ENCODE measurements at places on chromosomes 6 and 20. TPM values are rescaled to one million over a fixed set of nuclear protein-coding genes. Genes with fewer than 3 reads are reported as not detected.

DNA sequence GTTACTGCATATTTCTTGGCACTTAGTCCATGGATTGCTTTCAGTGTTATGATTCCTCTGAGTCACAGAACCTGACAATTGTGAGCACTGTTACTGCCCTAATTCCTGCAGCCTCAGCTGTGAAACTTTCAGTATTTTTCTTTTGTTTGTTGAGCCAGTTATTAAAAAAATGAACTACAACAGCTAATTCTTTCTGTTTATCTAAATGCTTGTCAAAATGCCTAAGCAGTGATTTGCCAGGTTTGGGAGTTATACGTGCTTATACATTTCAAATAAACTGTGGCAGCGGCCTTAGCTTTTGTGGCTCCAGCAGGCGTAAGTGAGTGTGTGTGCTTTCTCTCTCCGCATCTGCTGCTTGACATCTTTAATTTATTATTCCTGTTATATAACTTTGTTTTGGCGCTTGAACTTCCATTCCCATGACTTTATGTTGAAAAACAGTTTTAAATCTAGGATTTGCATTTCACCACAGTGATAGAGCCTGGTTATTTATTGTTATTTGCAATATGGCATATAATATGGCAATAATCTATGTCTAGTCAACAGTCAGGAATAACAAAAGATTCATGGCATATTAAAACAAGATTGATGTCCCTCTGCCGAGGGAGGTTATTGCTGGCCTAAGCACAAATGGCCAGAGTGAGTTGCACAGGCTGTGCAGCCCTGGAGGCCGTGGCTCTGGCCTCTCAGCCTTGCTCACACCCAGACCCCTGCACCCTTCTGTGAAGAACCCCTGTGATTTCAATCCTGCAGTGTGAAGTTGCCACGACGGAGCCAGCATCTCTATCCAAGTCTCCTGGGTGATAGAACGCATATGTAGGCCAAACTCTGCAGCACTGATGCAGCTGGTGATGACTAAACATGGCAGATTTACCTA is 303.4 kb downstream of the THBS2 start:
- DNase-seq, result no peak
- H3K27me3 ChIP-seq, result no peaks in the 10 kb centered on the region
- no peaks in the 10 kb centered on the region for H3K4me1 ChIP-seq
- H3K27ac ChIP-seq, result no peak overlapping the region
- H3K36me3 ChIP-seq, result no peaks in the 10 kb centered on the region
- no peak overlapping the region for H3K4me3 ChIP-seq

GRCh38 chr6:16623731-16624130 is 137.5 kb downstream of the ATXN1 start:
- no peaks in the 10 kb centered on the region for H3K36me3 ChIP-seq
- H3K4me3 ChIP-seq, result no peak overlapping the region
- H3K4me1 ChIP-seq, result peaks cover 9% of the 10 kb centered on the region
- no peak for DNase-seq
- H3K27ac ChIP-seq, result no peak overlapping the region

DNA sequence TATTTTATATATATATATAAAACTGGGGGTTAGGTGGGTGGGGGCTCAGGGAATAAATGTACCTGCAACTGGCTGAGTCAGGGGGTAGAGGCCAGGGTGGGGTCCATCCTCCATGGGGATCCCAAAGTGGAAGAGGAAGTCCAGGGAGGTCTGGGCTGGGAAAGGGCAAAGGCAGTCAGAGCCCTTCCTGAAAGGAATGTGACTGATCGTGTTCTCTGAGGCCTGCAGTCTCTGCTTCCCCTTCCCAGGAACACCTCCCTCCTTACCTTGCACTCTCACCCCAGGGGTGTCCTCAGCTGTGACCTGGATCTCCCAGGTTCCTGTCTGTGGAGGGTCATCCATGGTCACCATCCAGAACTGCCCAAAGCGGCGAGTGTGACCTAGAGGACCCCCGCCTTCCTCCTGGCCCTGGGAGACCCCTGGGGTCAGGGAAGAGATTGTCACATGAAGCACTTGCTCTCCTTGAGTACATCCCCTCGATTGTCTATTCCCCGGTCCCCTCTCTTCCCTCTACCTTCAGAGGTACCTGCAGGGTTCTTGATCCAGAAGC is 4.7 kb downstream of the SAPCD1 start:
- no peak for DNase-seq
- no peaks in the 10 kb centered on the region for H3K4me1 ChIP-seq
- H3K27me3 ChIP-seq, result no peaks in the 10 kb centered on the region
- H3K36me3 ChIP-seq, result 0 out of 2 replicates have a peak, but pooled peaks cover 7% of the 10 kb centered on the region
- no peak overlapping the region for H3K27ac ChIP-seq

DNA sequence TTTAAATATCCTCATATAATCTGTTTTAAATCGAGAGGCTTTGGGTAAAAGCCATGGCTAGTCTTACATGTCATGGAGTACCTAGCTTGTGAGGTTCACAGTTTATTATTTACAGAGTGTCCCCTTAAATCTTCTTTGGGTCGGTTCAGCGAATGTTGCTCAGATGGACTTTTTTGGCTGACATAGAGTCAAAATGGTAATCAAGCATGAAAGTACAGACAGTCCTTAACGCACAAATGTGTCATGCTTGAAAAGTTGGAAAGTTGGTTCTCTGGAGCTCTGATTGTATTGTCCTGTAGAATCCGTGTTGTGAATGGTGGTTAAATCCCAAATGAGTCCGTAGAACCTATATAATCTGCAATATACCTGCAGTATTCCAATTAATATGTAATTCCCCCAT is 22.0 kb downstream of the PTPN1 start:
- DNase-seq, result no peak
- no peaks in the 10 kb centered on the region for H3K27me3 ChIP-seq
- H3K4me3 ChIP-seq, result no peak overlapping the region
- H3K27ac ChIP-seq, result no peak overlapping the region

- H3K27ac ChIP-seq, result no peak overlapping the region
- DNase-seq, result no peak
- no peak overlapping the region for H3K4me3 ChIP-seq
- H3K36me3 ChIP-seq, result no peaks in the 10 kb centered on the region
These were observed 55.1 kb upstream of the FBXL4 start for GRCh38 chr6:99002831-99003230.

DNA sequence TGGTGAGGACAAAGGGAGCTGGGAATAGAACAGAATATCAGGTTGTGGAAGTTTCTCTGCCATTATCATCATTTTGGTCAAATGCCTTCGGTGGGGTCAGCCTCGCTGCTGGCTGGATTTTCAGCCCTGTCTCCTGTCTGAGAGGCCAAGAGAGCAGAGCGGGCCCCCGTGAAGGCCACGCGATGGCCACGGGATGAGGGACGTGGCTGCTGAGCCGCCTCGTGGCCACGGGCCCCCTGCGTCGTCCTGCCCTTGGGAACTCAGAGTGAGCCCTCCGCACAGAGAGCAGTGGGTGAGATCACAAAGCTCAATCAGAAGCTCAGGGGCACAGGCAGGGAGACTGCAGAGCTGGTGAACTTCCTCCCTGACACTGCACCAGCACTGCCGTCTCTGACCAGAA is 363.7 kb downstream of the CDH4 start:
- DNase-seq, result no peak
- H3K4me3 ChIP-seq, result no peak overlapping the region
- H3K27me3 ChIP-seq, result no peaks in the 10 kb centered on the region
- H3K27ac ChIP-seq, result no peak overlapping the region

- no peaks in the 10 kb centered on the region for H3K36me3 ChIP-seq
- no peak overlapping the region for H3K27ac ChIP-seq
- no peaks in the 10 kb centered on the region for H3K27me3 ChIP-seq
- peak; percentile 43 for DNase-seq
- H3K4me1 ChIP-seq, result no peaks in the 10 kb centered on the region
- H3K4me3 ChIP-seq, result no peak overlapping the region
These were observed 44.8 kb downstream of the ITPR3 start for GRCh38 chr6:33665957-33666356.

GRCh38 chr20:19835533-19836222 is 77.6 kb downstream of the RIN2 start:
- H3K4me3 ChIP-seq, result no peak overlapping the region
- no peaks in the 10 kb centered on the region for H3K27me3 ChIP-seq
- DNase-seq, result no peak
- no peak overlapping the region for H3K27ac ChIP-seq

The TRIM38 gene
- 17.0 TPM for total RNA-seq

The POU5F1 gene
- not detected for total RNA-seq
